ENCODE measurements at places on chromosomes 13 and 19.

DNA sequence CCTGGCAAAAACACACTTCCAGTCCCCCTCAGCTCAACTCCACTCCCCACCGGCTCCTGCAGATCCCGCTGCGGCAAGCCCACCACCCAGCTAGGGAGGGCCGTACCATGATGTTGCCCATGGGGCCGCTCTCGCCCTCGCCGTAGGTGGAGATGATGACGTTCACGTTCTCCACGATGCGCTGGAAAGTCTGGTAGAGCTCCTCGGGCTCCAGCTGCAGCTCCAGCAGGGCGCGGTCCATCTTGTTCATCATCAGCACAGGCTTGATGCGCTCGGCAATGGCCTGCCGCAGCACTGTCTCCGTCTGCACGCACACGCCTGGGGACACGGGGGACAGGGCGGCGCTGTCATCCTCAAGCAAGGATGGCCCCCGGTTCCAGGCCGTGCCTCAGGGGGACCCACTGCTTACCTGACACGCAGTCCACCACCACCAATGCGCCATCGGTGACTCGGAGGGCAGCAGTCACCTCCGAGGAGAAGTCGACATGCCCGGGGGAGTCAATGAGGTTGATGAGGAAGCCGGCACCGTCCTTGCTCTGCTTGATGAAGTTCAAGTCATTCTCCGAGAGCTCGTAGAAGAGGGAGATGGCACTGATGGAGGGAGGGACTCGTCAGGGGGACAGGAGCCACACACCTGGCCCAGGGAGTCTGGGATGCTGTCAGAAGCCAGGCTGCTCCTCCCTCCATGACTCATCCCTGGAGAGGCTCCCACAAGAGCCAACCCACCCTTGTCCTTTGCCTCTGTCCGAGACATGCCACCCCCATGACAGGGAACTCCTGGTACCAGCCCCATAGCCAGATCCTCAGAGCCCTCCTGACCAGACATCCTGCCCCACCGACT is 2.3 kb downstream of the EEF2 start:
- DNase-seq = no peak

DNA sequence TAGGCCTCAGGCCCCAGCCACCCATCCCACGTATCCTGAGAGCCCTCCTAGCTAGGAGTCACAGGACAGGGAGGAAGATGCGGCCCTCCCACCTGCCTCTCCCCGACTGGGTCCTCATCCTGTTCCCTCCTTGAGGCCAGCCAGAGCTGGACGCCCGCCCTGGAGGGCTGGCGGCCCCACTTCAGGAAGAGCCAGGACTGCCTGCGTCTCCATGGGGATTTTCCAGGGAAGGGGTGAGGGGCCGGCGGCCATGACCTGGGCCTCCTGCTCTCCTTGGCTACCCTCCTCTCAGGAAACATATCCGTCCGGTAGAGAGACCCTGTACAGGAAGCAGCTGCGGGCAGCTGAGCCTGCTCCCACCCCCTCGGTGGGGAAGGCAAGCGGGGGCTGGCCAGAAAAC is 11.3 kb upstream of the PRKD2 start:
- peak; percentile 43 for DNase-seq

GRCh38 chr19:10961073-10961860 is 437 bp downstream of the SMARCA4 start:
- DNase-seq = no peak

- no peak for DNase-seq
Measured at GRCh38 chr13:65913173-65913572, 1317.0 kb downstream of the PCDH9 start.

- peak; percentile 66 for DNase-seq
Measured at GRCh38 chr19:39160523-39160861, 34.9 kb downstream of the PAK4 start.

DNA sequence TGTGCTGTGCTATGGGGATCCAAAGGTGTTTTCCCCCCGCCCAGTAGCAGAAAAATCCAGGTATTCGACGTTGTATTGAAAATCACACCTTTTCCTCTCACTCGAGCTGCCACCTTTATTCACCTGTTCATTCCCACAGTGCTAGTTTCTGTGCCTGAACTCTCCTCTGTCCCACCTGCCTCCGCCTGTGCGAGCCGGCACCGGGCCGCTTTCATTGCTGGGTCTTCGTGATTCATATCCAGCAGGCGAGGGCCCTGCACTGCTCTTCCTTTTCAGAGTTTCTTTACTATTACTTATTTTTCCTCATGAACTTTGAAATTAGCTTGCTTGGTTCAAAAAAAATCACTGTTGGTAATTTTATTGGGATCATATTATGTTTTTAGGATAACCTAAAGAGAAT is 42.4 kb upstream of the SOX1 start:
- DNase-seq = no peak

- peak; percentile 20 for DNase-seq
Measured at GRCh38 chr13:59970847-59971246, 192.9 kb downstream of the DIAPH3 start.

DNA sequence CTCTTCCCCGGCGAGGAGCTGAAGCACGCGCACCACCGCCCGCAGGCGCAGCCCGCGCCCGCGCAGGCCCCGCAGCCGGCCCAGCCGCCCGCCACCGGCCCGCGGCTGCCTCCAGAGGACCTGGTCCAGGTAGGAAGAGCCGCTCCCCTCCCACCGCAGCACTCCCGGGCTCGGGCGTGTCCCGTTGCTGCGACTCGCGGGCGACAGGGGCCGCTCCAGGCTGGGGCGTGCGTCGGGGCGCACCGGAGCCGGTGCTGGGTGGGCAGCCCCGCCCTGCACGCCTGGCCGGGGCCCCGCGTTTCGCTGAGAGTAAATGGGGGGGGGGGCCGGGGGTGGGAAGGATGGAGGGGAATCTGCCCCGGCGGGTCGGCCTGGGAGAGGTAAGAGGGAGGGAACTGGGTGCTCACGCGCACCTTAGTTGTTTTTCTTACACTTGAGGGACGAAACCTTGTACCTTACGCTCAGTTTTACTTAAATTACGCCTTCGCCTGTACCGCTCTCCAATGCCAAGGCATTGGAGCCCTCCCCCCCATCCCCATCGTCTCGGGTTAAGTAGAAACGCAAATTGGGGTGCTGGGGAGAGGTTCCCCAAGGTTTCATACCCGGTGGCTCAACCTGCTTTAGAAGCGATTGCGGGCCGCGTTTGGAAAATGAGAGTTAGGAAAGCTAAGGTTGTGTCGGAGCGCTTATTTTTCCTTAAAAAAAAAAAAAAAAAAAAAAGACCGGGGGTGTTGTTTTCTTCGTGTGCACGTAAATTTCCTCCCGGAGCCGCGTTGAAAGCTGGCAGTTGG is 850 bp downstream of the KLF5 start:
- DNase-seq = no peak

- DNase-seq = no peak
Measured at GRCh38 chr19:49749771-49750170, 13.3 kb downstream of the TSKS start.

- no peak for DNase-seq
Measured at GRCh38 chr19:49432141-49433073, 7.2 kb downstream of the GFY start.

- no peak for DNase-seq
Measured at GRCh38 chr13:96900986-96901385, 93.3 kb downstream of the OXGR1 start.
